HL-60 (cell line): ENCODE measurements at places on chromosomes 12 and 14.

GRCh38 chr12:73452672-73453469 lies 1084.8 kb upstream of the ATXN7L3B start:
- DNase-seq = no peak

- no peak for DNase-seq
Measured at GRCh38 chr12:96375170-96375569, 25.1 kb downstream of the CDK17 start.

DNA sequence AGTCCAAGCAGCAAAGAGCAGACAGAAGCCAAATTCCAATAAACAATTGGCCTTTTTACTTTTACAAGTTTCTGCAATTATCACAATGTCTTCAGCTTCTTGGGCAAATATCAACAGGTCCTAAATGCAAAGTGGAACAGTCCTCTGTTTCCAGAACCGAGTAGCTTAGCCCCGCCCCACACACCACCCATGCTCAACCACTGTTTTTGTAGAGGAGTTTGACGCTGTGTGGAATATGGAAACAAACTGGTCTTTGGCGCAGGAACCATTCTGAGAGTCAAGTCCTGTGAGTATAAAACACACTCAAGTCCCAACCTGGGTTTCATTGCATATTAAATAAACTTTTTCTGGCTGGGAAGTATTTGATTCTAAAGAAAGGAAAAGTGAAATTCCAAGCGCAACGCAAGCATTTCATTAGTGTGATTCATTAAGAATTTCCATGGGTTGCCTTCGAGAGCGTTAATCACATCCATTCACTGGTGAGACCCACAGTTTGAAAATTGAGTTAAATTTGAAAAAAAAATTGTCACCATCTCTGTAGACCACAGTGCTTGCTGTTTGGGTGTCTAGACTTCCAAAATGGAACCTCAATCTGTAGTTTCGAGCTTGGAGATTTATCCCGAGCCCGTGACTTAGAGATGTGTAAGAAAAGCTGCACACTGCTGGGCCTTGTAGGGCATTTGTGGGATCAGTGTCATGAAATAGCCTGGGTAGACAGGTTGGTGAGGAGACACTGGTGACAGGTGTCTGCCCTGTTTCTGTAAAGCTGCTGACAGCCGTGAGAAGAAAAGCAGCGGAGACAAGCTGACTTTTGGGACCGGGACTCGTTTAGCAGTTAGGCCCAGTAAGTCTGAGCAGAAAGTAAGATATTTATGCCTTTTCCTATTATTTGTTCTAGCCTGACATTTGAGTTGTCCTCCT lies 96.1 kb downstream of the DAD1 start:
- no peak for DNase-seq

- no peak for DNase-seq
Measured at GRCh38 chr12:65533177-65533883, 254.8 kb downstream of the MSRB3 start.

DNA sequence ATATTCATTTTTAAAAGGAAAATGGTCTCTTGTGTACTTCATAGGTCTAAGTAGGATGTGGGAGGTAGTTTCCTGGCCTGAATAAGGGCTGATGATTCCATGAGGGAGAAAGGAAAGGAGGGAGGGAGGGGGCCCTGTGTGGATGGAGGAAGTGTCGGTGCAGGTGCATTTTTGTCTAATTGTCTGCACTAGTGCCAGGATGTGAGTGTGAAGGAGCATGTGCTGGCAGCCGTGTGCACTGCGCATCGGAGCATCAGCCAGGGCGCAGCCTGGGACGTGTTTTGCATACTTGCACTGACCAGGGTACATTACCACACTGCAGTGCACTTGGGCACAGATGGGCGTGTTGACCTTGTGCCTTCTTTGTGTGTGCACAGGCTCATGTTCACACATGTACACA lies 29.2 kb downstream of the SMUG1 start:
- DNase-seq = no peak

DNA sequence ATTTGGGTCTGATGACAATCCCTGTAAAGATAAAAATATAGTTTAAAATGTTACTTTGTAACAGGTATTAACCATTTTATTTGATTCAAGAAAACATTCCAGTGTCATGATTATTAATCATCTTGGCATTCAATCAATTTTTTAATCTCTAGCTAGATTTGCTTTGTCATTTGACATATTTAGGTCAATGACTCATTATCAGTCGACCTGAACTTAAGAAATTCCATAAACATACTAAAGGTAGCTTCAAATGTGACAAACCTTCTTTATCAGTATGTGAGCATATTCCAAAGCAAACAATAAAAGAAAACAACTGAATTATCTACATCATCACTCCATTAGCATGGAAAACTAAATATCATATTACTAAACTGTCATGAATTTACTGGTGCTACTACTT lies 50.8 kb upstream of the CDKL1 start:
- DNase-seq = no peak

DNA sequence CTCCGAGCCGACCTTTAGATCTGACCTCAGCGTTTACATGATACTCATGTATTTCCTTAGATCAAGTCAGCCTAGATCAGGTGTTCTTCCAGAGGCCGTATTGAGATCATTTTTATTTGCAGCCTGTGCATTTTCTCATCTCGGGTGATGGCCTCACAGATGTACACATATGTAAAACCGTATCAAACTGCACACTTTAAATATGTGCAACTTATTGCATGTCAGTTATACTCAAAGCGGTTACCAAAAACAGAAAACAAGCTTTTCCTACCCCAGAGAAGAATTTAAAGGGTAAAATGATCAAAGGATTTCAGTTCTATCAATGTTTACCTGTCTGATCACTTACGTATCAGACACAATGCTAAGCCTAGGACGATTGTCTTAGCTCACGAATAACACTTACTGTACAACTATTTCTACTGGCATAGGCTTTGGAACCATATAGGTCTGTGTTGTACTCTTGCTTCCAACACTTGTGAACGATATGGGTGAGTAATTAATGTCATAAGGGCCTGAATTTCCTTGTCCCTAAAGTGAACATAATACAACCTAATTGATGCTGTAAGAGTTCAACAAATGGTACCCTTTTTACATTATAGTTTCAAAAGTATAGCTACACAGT lies 628 bp upstream of the LLPH start:
- DNase-seq = no peak

DNA sequence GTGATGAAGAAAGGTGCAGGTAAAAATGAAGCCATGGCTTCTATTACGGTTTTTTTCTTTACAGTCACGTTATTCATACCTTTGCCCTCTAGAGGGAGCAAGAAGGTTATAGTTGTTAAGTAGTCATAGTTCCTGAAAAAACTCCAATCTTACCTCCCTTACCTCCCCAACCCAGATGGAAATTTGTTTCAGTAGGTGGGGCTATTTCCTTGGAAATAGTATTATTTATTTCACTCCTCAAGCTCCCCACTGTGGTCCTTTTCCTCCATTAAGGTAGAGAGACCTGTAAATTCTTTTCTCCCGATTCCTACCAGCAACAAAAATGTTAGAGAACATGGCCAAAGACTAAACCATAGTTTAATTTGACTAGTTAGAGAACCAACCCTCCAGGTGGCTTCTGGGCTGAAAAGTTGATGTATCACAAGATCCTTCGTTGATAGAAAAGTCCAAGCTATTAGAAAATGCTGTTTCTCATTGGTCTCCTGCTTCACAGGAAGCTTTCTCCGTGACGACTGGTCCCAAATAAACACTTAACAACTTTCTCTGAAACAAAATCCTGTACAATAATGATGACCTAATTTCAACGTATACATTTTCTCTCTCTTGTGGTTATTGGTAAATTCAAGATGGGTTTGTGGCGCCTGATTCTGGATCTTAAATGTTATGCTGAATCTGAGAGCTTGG lies 43.5 kb downstream of the TMX1 start:
- peak; percentile 22 for DNase-seq

- no peak for DNase-seq
Measured at GRCh38 chr14:77158882-77159255, 17.3 kb upstream of the ZDHHC22 start.
